ENCODE measurements at places on chromosomes 13 and 19.

- DNase-seq: no peak
These were observed 15.9 kb downstream of the PRR36 start for GRCh38 chr19:7858109-7858770.

GRCh38 chr13:22073718-22074117, 402.8 kb downstream of the FGF9 start:
- DNase-seq: no peak

DNA sequence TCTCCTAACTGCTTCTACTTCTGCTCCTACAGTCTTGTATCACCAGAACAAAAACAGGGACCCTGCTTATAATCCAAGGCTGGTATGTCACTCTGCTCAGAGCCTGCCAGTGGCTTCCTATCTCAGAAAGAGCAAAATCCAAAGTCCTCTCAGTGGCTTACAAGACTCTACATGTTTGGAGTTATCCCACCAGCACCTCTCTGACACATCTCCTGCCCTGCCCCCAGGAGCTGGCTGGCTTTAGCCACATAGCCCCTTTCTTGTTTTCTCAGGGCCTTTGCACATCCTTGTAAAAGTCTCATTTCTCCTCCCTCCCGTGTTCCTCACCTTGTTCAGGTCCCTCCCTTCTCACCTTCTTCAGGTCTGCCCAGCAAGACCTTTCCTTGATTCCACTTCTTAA, 2.2 kb upstream of the KCTD12 start:
- no peak for DNase-seq

DNA sequence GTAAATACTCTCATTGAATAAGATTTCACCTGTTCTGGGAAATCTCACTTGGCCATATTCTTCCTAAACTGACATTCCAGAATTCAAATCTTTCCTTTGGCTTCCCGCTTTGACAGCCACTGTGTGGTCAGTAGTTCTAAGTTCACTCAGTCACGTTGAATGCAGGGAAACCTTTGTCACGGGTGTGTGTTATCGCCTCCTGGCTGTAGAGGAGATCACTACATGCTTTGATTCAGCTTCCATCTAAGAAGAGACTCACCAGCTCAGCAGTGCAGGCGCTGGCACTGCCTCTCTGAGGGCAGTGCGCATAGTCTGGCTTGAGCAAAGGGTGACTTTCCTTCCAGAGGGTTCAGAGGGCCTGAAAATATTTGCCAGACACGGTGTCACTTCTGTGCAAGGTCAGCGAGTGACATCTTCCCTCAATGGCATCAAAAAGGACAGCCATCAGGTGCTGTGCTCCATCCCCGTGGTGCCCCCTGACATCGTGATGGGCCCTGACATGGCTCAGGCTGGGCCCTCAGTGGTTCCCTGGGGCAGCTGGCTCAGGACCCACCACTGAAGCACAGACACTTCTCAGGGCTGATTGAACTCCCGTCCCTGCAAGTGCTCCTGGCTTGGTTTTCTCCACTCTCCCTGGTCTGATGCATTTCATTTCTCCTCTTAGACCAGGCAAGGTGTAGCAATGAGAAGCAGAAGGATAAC, 635.4 kb upstream of the ARGLU1 start:
- no peak for DNase-seq

DNA sequence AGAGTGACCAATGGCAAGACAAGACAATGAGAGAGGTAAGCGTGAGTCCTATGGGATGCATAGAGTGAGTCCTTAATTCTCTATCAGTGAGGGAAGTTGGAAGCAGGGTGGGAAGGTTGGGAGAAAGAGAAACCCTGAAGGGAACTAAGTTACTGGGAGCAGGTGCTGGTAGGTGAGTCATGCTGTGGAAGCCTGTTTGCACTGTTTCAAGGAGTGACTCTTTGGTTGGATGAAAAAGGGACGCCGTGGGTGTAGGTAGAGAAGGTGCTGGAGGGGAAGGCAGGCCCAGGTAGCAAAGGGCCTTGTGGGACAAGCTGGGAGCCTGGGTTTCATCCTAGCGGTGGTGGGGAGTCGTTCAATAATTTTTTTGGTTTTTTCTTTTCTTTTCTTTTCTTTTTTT, 21.9 kb downstream of the IGFL1 start:
- no peak for DNase-seq

- DNase-seq: no peak
These were observed 1.1 kb downstream of the INSR start for GRCh38 chr19:7292950-7293761.

DNA sequence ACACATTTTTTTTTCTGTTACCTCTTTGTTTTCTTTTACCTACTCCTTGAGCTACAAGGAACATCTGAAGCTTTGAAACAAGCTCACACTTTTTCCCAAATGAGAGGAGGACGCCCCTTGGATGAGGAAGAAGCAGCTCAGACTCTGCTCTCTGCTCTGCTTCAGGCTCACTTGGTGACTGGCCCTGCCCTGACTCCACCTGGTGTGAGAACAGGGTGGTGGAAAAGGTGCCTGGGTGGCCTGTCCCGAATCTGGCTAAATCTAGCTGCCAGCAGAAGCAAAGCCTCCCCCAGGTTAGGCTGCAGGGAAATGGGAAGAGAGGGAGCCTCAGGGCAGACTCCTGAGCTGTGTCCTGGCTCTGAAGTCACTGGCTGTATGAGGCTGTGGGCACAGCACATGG, 68.0 kb upstream of the CEACAM8 start:
- no peak for DNase-seq

DNA sequence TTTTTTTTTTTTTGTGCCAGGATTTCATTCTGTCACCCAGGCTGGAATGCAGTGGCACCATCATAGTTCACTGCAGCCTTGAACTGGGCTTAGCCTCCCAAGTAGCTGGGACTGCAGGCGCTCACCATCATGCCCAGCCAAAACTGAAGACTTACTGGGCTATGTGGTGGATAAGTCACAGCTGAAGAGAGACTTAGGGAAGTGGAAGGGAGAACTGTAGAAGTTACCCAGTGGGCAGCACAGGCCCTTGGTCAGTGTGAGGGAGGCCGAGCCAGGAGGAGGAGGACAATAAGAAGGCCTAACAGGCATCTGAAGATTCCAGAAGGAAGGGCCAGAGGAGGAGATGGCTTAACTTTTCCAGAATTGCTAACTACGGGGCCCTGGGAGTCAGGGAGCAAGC, 4.0 kb upstream of the PSPN start:
- no peak for DNase-seq

DNA sequence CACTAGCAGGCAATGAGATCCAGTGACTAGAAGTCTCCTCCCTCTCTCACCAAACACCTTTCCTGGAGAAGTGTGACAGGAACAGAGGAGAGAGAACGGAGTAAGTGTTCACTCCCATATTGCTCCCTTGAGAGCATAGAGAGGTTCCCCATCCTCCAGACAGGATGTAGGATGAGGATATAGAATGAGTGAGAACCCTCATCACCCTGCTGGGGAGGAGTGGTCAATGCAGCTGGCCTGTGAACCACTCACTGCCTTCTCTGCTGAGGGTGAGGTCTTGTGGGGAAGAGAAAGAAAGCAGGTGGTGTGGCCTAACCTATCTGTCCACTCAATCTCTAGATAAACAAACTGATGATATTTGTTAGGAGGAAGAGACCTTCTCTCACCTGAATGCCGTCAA, 386.6 kb downstream of the PCDH20 start:
- DNase-seq: no peak

DNA sequence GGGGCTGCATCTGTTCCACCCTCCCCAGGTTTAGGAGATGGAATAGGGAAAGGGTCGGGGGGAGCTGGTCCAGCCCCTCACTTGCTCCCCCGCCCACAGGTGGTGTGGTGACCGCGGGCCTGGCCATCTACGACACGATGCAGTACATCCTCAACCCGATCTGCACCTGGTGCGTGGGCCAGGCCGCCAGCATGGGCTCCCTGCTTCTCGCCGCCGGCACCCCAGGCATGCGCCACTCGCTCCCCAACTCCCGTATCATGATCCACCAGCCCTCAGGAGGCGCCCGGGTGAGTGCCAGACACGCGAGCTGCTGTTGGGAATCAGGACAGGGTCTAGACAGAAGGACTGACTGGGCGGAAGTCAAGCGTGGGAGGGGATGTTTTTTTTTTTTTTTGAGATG, 3.0 kb downstream of the CLPP start:
- DNase-seq: no peak

GRCh38 chr13:53545340-53545941, 516.8 kb downstream of the OLFM4 start:
- DNase-seq: no peak

- DNase-seq: no peak
These were observed 355.0 kb upstream of the PCDH20 start for GRCh38 chr13:61770681-61771080.

GRCh38 chr13:39840201-39840600, 184.7 kb downstream of the COG6 start:
- no peak for DNase-seq

DNA sequence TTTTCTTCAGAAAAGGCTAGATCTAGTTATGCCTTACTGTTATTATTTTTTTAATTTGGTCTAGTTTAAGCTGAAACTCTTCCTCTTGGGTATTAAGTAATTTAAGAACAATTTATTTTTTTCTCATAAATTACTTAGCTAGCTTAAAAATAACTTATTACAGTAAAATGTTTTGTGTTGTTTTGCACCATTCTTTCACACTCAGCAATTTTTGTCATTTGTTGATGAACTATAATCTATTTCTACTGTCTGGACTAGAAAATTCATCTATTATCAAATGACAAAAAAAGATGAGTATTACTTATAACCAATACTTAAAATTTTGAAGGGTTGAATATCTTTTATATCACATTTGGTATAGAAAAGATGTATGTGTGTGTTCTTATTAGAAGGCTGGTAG, 1.6 kb upstream of the LPAR6 start:
- DNase-seq: no peak

GRCh38 chr19:17772172-17772571, 20.9 kb downstream of the FCHO1 start:
- DNase-seq: no peak

DNA sequence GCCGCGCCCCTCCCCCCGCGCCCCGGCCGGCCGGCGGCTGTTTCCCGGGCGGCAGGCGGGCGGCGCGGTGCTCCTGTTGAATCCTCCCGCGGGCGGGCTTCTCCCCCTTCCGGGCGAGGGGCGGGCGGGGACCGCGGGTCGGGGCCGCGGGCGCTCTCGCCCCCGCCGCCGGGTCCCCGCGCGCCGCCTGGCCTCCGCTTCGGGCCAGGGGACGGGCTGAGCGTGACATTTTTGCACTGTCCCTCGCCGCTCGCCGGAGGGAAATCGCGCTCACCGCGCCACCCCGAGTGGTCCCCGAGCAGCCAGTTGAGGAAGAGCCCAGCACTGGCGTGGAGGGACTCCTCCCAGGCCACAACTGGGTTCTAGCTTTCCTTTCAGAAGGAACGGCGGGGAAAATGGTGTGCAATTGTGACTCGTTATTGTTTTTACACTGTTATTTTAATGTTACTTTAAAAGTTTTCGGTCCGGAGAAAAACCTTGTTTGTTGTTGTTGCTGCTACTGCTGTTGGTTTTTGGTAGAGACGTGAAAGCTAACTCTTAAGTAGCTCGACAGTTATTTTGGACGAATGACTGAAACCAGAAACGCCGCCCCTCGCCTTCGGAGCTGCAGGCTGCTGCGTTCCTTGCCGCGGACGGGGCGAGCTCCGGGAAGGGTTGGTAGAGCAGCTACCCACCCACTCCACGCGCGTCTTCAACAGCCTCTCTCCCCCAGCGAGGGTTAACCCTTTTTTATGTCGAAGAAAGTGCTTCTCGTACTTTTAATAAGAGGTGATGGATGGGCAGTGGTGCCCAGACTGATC, 959 bp downstream of the PDS5B start:
- peak; percentile 49 for DNase-seq

- DNase-seq: peak; percentile 51
These were observed 3.5 kb upstream of the CD320 start for GRCh38 chr19:8311461-8312260.
